Renal cortex interstitium (tissue), 15 donors: ENCODE measurements at places on chromosomes 1 and 21.

DNA sequence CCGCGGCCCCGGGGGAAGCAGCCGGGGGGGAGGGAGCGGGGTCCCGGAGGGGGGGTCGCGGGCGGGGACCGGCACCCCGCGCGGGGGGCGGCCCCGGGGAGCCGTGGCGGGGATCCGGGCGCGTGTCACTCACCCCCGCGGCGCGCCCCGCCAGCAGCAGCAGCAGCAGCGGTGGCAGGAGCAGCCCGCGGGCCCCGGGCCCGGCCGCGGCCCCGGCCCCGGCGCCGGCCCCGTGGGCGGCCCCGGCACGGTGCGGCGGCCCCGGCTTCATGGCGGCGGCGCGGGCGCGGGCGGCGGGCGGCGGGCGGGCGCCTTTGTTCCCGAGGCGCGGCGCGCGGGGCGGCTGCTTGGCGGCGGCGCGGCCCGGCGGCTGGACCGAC is 252 bp downstream of the SDC3 start:
- DNase-seq = no peak

DNA sequence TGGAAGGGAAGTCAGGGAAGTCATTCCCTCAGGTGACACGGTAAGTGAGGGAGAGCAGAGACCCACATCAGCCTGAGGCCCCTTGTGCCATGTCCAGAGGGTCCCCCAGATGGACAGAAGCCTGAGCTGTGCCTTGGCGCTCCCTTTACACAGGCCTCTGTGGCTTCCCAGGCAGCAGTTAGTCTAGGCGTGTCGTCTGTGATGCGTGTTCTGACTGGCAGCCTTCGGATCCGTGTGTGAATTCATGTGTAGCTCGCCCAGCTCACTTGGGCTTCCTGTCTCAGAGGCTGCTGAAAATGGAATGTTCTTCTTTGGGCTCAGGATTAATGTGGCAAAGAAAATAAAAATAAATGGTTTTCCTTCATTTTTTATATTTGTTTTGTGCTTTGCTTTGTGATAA is 28.3 kb downstream of the PRMT2 start:
- no peak for DNase-seq

GRCh38 chr1:19453741-19454201 is 31.6 kb downstream of the CAPZB start:
- no peak for DNase-seq

DNA sequence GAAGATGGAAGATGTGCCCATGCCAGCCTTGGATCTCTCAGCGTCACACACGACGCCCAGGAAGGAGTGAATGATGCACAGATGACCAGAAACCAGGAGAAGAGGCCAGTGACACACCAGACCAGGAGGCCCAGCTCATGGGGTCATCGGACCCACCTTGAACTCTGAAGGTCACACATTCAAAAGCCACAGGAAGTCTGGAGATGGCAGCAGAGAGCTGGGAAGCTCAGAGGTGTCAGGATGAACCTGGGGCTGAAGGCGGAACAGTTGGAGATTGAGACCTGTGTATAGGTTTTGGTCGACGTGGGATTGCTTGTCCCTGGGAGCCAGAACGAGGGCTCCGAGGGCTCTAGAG is 43.6 kb downstream of the SLC19A1 start:
- no peak for DNase-seq

- DNase-seq = no peak
Observed at GRCh38 chr1:36419569-36419968, 21.9 kb upstream of the LSM10 start.
